ENCODE measurements at places on chromosomes 11 and 22.

DNA sequence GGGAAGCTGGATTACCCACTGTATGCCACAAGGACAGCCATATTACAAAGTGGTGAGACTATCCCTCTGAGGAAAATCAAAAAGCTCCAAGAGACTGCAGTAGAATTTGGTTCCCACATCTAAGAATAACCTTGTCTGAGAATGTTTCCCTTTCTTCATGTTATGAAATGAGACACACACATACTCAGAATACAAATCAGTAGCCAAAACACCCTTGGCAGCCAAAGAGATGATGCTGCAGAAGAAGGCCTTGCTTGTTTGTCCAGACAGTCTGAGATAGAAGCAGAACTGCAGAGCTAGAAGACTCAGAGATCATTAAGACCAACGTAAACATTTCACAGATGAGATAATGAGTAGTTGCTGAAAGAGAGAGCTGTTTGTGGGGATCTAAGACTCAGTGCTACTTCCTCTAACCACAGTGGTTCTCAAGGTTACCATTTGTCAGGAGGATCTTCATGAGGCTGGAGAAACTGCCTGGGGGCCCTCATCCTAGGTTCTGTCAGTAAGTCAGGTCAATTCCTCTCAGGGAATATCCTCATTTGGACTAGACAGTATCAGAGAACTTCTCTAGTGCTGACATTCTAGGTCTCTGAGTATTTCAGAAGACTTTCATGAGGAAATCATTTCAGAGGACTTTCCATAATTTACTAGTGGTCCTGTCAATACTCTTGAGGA, 38.9 kb downstream of the RELT start:
- DNase-seq, result no peak

DNA sequence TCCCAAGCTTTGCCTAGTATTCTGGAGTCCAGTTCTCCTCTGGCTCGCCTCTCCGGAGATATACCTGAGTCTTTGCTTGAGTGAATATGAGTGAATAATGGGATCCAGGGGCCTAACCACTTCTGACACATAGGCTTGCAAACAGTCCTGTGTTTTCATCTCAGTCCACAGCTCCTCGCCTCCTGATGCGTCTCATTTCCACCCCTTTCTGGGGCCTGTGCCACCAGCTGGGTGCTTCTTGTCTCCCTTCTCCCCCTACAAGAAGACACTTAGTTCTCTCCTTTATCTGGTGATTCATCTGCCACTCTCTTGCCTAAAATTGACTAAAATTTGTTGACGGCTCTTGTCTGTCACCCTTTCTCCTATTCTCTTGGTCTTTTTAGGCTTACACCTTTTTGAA, 44.6 kb downstream of the SFI1 start:
- no peak for DNase-seq

- DNase-seq, result no peak
Observed at GRCh38 chr11:78520230-78520629, 54.4 kb downstream of the NARS2 start.

GRCh38 chr11:111387363-111387762, 8.3 kb upstream of the POU2AF1 start:
- DNase-seq, result no peak

DNA sequence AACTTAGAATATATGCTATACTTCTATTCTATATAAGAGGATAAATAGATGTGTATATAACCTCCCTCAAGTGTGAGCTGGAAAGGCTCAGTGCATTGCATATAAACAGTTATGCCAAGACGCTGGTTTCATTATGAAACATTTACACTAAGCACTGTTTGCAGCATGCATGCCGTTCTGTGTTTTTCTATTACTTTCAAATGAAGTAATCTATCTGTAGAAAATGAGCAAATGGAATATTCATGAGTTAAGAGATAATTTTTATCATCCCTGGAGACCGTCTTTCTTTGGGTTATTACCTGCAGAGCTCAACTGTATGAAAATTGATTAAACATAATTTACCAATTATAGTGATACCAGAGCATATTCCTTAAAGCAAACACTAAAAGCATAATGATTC, 925.7 kb upstream of the CCDC90B start:
- DNase-seq, result peak; percentile 21

Measured in NCI-H526 (cell line).